Activated B cell treated with CpG ODN at 0.5 μM for 24 hours (primary cell): ENCODE measurements at places on chromosomes 5 and 9.
A peak's percentile ranks its signal among the peaks of the same experiment; 100 is the strongest.

- DNase-seq, result no peak
Observed at GRCh38 chr5:92923885-92924284, 657.1 kb downstream of the NR2F1-AS1 start.

GRCh38 chr5:55406292-55406691 lies 98.5 kb downstream of the MTREX start:
- no peak for DNase-seq

DNA sequence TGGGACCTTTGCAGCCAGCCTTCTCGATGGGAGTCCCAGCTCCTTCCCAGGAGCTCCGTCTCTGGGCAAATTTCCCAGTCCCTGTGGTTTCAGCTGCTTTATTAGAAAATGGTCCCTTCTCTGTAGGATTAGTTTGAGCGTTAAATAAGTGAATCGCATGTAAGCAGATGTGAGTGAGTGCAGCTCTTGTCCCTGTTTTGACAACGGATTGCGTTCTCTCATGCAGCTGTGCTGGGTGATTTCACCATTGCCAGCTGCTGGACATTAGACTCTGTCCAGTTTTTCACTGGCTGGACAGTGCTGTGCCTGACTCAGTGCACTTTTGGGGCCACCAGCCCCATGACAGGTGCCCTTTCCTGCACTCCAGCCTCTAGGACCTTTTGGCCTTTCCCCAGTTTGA lies 11.6 kb upstream of the CEL start:
- DNase-seq, result no peak

GRCh38 chr9:106304401-106304920 lies 558.5 kb upstream of the ZNF462 start:
- no peak for DNase-seq

DNA sequence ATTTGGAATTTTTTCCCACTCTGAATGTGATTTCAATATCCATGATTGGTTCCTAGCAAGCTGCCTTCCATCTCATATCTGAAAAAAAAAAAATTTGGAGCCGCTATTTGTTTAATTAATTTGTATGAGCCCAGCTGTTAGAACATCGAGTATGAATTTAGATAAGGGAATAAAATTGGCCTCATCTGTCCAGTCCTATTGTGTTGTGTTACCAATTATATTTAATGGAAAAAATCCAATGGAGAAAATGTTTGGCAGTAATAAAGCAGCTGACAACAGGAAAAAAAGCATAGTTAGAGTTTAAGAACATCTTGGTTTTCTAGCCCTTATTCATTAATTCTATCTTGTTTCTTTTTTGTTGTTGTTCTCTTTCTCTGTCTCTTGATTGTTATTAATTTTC lies 735.6 kb upstream of the RIOK2 start:
- no peak for DNase-seq

- no peak for DNase-seq
Observed at GRCh38 chr5:33691856-33692255, 199.9 kb downstream of the ADAMTS12 start.

GRCh38 chr5:125236981-125237380 lies 490.5 kb upstream of the ZNF608 start:
- no peak for DNase-seq

GRCh38 chr5:95162231-95162992 lies 122.5 kb downstream of the MCTP1 start:
- DNase-seq, result no peak

- no peak for DNase-seq
Observed at GRCh38 chr9:11107196-11107595, 494.4 kb upstream of the PTPRD start.

- no peak for DNase-seq
Observed at GRCh38 chr9:116704470-116704869, 17.4 kb downstream of the TRIM32 start.

GRCh38 chr5:135671966-135672365 lies 93.2 kb upstream of the CXCL14 start:
- DNase-seq, result no peak

DNA sequence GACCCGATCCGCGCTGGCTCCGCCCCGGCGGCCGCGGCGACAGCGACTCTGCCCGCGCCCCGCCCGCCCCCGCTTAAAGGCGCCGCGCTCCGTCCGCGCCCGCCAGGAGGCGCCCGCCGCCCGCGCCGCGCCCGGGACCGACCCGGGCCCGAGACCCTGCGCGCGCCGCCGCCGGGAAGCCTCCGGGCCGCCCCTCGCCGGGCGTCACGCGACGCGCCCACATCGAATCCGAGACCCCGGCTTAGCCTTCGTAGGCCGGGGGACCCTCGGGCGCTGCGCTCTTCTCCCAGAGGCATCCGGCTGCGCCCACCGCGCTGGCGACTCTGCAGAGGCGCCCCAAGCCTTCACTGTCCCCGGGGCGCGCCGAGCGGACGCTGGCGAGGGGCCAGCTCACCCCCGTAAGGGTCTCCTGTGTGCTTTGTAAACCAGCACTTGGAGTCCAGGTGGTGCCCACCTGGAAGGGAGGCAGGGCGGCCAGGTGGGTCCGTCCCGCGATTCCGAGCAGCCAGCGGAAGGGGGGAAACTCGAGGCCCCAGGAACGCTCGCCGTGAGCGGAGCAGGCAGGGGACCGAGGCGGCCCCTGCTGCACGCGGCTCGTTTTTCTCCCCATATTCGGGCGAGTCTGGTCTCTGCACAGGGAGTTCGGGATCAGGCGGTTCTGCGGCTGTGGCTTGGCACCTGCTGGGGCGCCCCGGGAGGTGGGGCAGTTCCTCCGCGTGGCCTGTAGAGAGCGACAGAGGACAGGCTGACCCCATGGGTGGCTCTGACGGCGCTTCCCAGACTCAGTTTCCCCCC lies 423 bp upstream of the ABCA2 start:
- DNase-seq, result peak; percentile 77

GRCh38 chr9:16147726-16148125 lies 594.9 kb downstream of the CCDC171 start:
- DNase-seq, result no peak

DNA sequence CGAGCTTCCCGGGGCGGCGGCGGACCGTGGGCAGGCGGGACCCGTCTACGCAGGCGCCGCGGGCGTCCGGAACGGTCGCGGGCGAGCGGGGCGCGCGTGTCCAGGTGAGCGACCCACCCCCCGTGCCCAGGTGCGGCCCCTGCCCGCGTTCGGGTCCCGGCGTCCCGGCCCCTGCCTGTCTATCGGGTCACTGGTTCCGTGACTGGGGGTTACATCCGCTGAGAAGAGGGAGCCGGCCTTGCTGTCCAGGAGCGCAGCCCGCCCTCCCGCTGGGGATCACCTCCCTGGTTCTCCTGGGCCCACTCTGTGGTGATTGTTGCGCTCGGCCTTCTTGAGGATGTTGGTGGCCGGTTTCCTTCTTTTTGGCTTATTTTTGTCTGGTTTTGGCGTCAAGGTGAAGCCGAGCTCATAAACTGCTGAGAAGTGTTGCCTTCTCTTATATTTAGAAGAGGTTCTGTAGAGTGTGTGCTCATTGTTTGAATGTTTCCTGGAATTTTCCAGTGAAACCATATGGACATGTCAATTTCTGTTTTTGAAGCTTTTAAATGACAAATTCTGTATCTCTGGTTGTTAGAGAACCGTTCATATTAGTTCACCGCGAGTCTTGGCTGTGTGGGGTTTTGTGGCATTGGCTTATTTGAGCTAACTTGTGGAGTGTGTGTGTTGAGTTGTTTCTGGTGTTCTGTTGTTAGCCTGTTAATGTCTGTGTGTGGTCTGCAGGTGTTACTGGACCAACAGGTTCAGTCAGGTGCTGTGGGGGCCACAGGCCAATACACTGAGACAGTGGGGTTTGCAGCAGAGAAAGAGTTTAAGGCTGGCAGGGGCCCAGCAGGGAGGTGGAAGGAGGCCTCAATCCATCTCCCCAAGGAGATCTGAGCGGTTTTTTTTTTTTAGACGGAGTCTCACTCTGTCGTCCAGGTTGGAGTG lies 621 bp downstream of the CEP72 start:
- no peak for DNase-seq

GRCh38 chr9:127968700-127969383 lies 11.9 kb downstream of the EEIG1 start:
- DNase-seq, result no peak
